NCI-H1694 treated with DMSO at 0.1 percent for 48 hours (cell line): ENCODE measurements at places on chromosomes 2 and 18.

GRCh38 chr2:44016282-44016681 lies 20.5 kb upstream of the LRPPRC start:
- DNase-seq: no peak

DNA sequence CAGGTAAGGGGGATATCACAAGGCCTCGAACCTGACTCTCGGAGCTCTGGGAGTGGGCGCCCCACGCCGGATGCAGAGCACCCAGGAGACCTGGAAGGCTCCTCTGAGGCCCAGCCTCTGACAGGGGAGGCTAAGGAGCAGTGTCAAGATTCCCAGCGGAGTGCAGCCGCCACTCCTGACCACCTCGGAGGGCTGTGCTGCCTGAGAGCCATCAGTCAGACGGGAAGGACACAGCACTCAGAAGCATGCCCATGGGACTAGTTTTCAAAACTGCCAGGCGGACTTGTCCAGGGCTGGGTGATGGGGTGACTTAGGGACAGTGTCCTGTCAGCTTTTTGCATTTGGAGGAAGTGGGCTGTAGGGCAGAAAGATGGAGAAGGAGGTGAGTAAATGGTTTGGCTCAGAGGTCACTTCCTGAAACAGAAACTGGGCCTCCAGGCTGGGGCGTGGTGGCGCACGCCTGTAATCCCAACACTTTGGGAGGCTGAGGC lies 34.6 kb upstream of the B3GNT7 start:
- no peak for DNase-seq

GRCh38 chr2:160368988-160369930 lies 124.3 kb downstream of the RBMS1 start:
- no peak for DNase-seq

- no peak for DNase-seq
Observed at GRCh38 chr2:158325031-158325781, 131.3 kb downstream of the CCDC148 start.

DNA sequence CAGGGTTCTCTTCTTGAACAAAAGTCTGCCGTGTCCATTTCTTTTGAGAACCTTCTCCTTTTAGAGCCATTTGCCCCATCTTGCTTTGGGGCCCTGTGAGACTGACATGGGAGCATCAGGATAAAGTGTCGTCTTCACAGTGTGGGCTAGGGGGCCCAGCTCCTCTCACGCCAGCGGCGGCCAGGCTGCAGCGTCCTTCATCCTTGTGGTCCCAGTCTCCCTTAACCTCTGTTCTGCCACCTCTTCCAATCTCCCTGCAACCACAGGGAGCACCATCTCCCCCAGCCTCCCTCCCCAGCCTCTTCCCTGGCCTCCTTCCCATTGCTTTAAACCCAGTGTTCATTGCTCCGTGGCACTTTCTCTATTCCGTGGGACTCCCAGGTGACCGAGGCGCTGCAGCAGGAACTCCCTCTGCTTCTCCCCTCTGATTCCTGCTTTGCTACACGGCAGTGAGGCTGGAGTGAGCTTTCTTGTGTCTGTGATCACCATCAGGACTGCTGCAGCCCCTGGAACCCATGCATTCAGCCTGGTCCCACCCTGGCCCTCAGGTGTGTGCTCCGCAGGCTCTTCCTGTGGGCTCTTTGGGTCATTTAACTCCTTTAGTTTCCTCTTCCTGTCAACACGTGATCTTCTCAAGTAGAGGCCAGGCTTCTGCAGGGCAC lies 234.1 kb downstream of the MYT1L start:
- DNase-seq: no peak

DNA sequence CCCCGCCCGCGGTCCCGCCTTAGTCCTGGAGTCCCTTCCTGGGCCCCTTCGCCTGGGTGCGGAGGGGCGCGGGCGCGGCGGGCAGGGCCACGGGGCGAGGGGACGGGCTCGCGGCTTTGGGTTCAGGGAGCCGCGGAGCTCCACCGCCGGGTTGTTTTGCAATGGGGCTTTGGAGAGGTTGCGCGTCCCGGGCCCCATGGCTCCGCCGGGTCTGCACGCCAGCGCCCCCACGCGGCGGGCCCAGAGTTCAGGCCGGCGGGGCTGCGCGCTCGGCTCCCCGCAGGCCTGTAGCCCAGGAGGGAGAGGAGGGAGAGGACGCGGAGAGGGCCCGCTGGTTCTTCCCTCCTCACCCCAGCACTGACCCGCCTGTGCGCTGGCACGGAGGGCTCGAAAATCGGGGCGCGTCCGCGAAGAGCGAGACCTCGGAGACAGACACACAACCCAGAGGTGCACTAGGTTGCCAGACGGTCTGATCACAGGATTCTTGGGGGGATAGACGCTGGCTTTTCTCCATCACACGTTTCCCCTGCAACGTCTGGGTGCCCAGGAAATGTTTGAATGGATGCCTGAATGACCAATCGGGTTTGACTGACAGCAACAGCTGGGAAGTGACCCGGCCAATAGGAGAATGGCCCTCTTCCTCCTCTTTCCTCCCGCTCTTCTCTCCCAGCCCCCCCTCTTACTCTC lies 4.9 kb upstream of the SIX2 start:
- DNase-seq: no peak

GRCh38 chr18:5457462-5457957 lies 86.3 kb downstream of the EPB41L3 start:
- DNase-seq: no peak

DNA sequence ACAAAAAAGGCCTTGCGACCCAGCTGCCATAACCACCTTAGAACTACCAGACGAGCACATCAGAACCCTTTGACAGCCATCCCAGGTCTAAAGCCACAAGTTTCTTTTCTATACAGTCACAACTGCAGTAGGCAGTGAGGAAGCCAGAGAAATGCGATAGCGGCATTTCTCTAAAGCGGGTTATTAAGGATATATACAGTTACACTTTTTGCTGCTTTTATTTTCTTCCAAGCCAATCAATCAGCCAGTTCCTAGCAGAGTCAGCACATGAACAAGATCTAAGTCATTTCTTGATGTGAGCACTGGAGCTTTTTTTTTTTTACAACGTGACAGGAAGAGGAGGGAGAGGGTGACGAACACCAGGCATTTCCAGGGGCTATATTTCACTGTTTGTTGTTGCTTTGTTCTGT lies 48.8 kb downstream of the FEZ2 start:
- no peak for DNase-seq

- no peak for DNase-seq
Observed at GRCh38 chr2:173240083-173240482, 114.6 kb upstream of the CDCA7 start.

DNA sequence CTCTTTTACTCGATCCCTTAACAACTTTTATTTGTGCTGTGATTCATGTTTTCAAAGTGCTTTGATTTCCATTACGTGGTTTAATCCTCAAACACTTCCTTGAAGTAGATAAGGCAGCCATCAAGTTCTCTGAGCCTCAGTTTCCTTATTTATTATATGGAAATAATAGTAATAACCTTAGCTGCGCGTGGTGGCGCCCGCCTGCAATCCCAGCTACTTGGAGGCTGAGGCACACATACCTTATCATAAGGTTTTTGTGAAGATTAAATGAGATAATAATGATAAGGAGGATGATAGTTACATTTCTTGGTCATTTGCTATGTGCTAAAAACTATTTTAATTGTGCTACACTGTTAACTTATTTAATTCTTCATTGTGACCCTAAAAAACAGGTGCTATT lies 305.7 kb downstream of the NRXN1 start:
- DNase-seq: no peak

GRCh38 chr18:45571195-45571594 lies 44.1 kb upstream of the SLC14A2 start:
- no peak for DNase-seq

DNA sequence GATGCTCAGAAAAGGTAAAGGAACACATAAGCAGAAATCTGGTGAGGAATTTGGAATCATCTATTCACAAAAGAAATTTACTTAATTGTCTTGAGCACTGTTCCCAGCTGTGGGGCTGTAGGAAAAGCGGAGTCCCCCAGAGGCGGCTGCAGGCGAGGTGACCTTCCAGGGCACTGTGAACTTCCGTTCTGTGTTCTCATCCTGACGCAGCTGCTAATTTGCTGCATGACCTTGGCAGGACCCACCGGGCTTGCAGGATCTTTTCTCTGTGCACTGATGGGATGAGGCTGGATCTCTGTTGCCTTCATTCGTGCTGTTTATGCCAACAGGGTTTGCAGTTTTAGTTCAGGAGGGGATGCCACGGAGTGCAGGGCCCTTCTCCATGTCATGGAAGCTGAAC lies 301.9 kb upstream of the MYT1L start:
- no peak for DNase-seq

DNA sequence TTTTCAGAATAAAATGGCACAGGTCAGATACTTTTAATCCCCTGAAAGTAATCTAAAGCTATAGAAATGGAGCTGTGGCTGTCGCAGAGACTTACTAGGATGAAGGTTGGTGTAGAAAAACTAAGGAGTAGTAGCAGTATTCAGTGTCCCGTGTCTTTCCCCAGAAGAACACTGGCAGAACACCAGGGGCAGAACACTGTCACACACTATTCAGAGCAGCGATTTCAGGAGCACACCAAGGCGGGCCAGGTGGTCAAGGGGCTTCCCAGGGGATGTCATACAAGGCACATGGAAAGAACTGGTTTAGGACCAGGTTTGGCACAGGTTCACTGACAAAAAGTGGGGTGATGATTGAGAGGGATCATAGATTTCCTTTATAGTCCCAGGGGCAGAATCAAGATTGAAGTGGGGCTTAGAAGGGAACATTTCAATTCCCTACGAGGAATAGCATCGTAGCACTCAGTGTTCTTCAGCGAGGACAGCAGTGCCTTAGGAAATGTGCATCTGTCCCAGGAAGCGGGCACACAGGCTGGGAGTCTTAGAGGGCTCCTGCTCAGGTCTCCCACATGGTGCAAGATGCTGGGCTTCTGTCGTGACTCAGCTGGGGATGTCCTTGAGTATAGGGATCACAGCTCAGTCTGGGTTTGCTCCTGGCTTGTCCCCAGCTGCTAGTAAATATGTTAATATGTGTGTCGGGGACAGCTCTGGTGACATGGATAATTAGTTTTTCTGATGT lies 22.6 kb downstream of the BCL2L11 start:
- DNase-seq: no peak

DNA sequence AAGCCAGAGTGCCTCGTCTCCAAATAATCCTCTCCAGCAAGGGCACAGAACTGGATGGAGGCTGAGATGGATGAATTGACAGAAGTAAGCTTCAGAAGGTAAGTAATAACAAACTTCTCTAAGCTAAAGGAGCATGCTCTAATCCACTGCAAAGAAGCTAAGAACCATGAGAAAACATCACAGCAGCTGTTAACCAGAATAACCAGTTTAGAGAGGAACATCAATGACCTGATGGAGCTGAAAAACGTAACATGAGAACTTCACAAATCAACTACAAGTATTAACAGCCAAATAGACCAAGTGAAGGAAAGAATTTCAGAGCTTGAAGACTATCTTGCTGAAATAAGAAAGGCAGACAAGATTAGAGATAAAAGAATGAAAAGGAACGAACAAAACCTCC lies 32.3 kb downstream of the WDPCP start:
- no peak for DNase-seq

GRCh38 chr2:84526562-84526961 lies 10.3 kb downstream of the DNAH6 start:
- DNase-seq: no peak

- no peak for DNase-seq
Observed at GRCh38 chr2:58006952-58007284, 39.7 kb upstream of the VRK2 start.

GRCh38 chr2:60515721-60516226 lies 37.7 kb downstream of the BCL11A start:
- DNase-seq: no peak

DNA sequence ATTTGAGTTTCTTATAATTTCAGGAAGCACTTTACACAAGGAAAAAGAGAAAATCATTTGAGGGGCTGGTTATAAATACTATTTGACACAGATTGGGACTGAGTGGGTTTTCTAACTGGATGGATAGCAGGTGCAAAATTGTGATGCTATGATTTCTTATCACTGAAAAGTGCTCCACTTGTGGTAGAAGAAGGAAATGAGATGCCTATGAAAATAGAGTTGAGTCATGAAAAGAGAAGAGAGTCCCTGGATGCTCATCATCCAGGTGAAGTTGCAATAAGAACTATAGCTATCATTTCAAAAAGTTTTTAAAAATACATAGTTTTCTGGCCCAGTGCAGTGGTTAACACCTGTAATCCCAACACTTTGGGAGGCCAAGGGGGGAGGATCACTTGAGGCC lies 39.4 kb upstream of the NFE2L2 start:
- DNase-seq: no peak

GRCh38 chr2:133438848-133439564 lies 129.3 kb downstream of the NCKAP5 start:
- DNase-seq: no peak

DNA sequence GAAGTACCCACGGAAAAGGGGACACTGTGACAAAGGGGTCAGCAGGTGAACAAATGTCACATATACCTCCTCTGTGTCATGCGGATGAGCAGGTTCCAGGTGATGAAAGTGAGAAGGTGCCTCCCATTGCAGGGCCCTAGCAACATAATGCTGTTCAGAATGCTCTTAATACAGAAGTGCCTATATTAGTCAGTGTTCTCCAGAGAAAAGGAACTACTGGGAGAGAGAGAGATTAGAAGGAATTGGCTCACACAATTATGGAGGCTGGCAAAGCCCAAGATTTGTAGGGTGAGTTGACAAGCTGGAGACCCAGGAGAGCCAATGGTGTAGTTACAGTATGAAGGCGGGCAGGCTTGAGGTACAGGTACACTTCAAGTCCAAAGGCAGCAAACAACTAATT lies 98.1 kb upstream of the CDC42EP3 start:
- no peak for DNase-seq

DNA sequence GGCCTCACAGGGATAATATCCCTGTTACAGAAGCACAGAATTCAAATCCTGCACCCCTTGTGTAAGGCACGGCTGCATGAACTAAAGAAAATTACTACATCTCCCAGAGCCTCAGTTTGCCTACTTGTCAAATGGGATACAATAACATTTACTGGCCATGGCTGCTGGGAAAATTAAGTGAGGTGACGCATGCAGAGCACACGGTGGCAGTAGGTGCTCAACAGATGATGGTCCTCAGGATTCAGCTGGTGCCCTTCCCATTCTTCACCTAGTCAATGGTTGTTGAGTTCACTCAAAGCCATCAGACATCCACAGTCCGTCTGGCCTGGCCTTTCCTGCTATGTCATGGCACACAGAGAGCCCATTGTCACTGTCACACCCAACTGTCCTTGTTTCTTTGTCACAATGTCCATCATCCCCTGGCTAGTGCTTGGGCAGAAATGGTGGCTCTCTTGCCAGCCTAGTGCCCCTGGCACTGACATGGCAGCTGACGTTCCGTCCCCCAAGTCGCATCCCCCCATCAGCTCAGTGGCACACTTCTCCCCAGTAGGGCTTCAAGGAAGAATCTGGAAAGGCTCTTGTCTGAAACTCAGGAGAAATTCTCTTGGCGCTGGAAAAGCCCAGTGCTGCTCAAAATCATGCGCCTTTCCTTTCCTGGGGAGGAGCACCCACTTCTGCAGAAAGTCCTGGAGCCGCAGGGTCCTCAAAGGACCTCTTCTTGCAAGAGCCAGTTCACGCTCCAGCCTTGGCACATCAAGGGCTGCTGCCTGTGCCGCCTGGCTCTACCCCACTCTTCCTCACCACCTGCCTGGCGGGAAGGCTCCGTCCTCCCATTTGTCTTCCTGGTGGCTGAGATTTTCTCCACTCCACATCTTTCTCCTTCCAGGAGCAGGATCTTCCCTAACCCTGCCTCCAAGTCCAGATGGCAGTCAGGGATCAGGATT lies 55.9 kb upstream of the SLC66A3 start:
- no peak for DNase-seq
